PC-3 (cell line): ENCODE measurements at places on chromosomes 16 and 17. TPM values are rescaled to one million over a fixed set of nuclear protein-coding genes. Genes with fewer than 3 reads are reported as not detected.

C16orf92 gene
- not detected in 2 replicates for total RNA-seq

FOXN1 gene
- not detected in 2 replicates for total RNA-seq

TBX21 gene
- total RNA-seq: not detected in 2 replicates

CRHR1 gene
- total RNA-seq: not detected in 2 replicates

FBF1 gene
- 35.3 and 39.2 TPM in 2 replicates for total RNA-seq

CSNK2A2 gene
- 14.2 and 17.7 TPM in 2 replicates for total RNA-seq

CMTM3 gene
- total RNA-seq: 6.4 and 9.5 TPM in 2 replicates

- peaks cover 5% of the 10 kb centered on the region; the same call in 1 of the 2 replicates for H3K4me1 ChIP-seq
- H3K27me3 ChIP-seq: no peaks in the 10 kb centered on the region
- no peak within 1 kb of the TSS for H3K27ac ChIP-seq
- no peak within 1 kb of the TSS for H3K4me3 ChIP-seq
Measured at GRCh38 chr16:75495076-75495674, at the start of gene CHST6. Gene CHST6 (minus strand): TSS chr16:75495441. CDS start chr16:75479828, 15,613 bp downstream.

DNA sequence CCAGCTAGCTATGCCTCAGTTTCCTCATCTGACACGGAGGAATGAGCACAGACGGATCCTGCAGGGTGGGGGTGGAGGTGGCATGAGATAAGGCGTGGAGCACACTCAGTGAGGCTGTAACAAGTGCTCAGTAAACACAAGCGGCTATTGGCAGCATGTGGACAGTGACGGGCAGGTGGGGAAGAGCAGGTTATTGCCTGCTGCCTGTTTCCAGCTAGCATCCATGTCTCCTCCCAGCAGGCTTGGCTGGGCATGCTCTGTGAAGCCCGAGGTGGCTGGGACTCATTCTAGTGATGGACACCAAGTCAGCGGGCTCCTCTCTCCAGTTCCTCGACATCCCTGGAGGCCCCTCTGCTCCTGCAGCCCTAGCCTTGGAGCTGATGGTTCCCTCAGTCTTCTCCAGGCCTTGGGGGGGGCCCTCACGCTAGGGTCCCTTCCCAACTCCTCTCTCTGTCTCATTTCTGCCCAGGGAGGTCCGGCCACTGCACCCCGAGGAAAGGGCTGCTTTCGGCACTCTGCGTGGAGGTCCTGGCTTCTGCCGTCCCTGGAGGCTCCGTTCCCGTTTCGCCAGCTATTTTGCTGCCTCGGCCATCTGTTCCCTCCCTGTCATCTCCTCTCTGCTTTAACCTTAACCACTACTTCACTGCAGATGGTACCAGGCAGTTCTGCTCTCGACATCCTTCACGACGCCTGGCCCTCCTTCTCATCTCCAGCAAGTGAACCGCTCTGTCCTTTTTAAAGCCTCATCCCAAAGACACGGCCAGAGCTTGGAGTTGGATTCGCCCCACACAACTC, 6.2 kb downstream of the RTN4RL1 start:
- no peaks in the 10 kb centered on the region for H3K4me1 ChIP-seq
- H3K4me3 ChIP-seq: no peak overlapping the region
- no peak for DNase-seq
- no peaks in the 10 kb centered on the region for H3K27me3 ChIP-seq
- no peak overlapping the region for H3K27ac ChIP-seq
- no peaks in the 10 kb centered on the region for H3K36me3 ChIP-seq

DNA sequence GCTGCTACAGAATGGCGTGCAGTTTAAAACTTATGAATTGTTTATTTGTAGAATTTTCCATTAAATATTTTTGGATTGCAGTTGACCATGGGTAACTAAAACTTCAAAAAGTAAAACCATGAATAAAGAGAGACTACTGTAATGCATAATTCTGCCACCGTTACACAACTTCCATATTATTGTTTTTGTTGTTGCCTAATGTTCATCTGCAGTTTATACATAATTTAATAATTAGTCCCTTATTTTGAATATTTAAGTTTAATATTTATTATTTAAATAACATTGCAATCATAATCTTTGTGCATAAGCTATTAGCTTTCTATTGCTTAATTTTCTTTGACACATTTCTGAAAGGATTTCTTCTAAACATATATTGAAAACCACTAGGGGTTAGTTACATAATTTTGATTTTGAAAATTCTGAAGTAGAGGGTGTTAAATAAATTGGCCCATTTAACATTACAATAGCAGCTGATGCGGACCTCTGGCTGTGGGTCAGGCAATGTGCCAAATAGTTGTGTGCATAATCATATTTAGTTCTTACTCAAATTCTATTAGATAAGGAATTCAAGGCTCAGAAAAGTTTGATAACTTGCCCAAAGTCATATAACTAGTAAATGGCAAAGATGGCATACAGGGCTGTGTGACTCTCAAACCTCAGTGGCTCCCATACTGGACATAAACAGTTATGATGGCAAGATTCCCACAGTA, 31.1 kb downstream of the PPM1E start:
- no peaks in the 10 kb centered on the region for H3K36me3 ChIP-seq
- no peak overlapping the region for H3K4me3 ChIP-seq
- DNase-seq: peak; percentile 56
- H3K27ac ChIP-seq: no peak overlapping the region

DNA sequence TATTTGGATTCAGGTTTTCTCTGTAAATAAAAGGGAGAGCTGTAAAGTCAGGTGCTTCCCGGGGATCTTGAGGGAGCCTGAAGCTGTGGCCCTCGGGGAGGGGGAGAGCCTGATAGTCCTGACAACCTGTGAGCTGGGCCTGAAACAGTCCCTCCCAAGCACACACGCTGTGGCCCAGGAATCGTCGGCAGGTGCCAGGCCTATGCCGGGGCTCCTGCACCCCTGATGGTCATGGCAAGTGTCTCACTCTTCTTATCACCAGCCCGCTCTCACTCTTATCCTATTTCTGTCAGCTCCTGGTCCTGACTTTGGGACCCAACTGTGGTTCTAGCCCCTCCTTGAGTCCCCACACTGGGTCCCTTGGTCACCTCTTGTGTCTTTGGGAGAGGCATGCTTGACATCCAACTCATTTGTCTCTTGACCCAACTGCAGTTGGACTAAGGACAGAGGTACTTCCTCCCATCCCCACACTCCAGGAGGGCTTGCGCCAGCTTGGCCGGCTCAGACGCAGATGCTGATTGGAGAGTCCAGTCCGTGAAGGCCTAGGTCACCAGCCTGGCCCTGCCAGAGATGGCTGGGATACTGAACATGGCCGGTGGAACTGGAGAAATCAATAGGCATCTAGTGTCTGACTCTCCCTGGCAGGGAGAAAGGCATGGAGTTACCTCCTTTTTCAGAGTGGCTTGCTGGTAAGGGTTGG, 170.5 kb upstream of the WSCD1 start:
- no peak overlapping the region for H3K4me3 ChIP-seq
- DNase-seq: no peak
- H3K36me3 ChIP-seq: no peaks in the 10 kb centered on the region
- no peaks in the 10 kb centered on the region for H3K27me3 ChIP-seq

DNA sequence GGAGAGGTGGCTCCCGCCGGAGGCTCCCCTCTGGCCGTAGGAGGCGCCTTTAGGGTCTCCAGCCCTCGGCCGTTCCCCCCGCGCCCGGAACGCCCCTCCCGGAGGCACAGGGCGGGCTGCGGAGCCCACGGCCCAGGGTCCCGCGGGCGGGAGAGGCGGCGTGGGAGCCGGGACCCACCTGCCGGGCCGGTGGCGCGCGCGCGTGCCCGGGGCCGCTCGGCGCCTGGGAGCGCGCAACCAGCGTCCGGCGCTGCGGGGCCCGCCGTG, at the start of gene MIF4GD:
TSS of gene MIF4GD (minus strand) at position 266 of the 267 bp plus-strand sequence. CDS start 1,036 bp downstream, outside the sequence.
- H3K4me3 ChIP-seq: peak within 1 kb of the TSS; percentile 97
- peaks cover 20% of the 10 kb centered on the region for H3K4me1 ChIP-seq
- no peak for DNase-seq
- H3K36me3 ChIP-seq: peaks cover 11% of the 10 kb centered on the region
- H3K27me3 ChIP-seq: no peaks in the 10 kb centered on the region
- H3K27ac ChIP-seq: peak within 1 kb of the TSS; percentile 43

GRCh38 chr16:23149267-23149992, at the start of gene USP31:
Gene USP31 (minus strand): TSS chr16:23149452. CDS start chr16:23149270, 182 bp downstream.
- peak within 1 kb of the TSS; percentile 83 for H3K4me3 ChIP-seq
- H3K36me3 ChIP-seq: no peaks in the 10 kb centered on the region

GRCh38 chr16:85592700-85593493, 20.2 kb upstream of the GSE1 start:
- no peaks in the 10 kb centered on the region for H3K27me3 ChIP-seq
- H3K27ac ChIP-seq: no peak overlapping the region
- H3K4me1 ChIP-seq: no peaks in the 10 kb centered on the region
- no peak overlapping the region for H3K4me3 ChIP-seq
- no peaks in the 10 kb centered on the region for H3K36me3 ChIP-seq

GRCh38 chr17:12789481-12790248, at the start of gene ARHGAP44:
Gene ARHGAP44 (plus strand): TSS chr17:12789498. CDS start chr17:12789839, 341 bp downstream.
- no peak for DNase-seq
- no peak within 1 kb of the TSS for H3K27ac ChIP-seq
- H3K27me3 ChIP-seq: peaks cover 31% of the 10 kb centered on the region
- no peaks in the 10 kb centered on the region for H3K4me1 ChIP-seq
- peak within 1 kb of the TSS; percentile 60 for H3K4me3 ChIP-seq

DNA sequence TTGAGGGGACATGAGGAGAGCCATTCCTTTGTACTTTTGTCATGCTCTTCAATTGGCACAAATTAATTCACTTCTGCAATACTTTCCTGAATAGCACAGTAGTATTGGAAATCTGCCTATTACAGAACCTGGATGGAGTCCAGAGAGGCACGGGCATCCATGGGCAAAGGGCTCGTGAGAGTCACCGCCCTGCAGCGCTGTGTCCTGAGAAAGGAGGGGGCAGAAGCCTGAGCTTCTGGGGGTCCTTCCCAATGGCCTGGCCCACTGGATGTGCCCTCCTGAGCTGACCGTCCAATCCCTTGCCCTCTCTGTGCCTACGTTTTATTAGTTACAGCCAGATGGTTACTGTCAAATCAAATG, 3.5 kb downstream of the G6PC1 start:
- H3K4me1 ChIP-seq: peaks cover 1% of the 10 kb centered on the region
- H3K27me3 ChIP-seq: no peaks in the 10 kb centered on the region
- H3K4me3 ChIP-seq: no peak overlapping the region
- no peak overlapping the region for H3K27ac ChIP-seq

- peaks cover 8% of the 10 kb centered on the region for H3K4me1 ChIP-seq
- H3K27ac ChIP-seq: peak overlapping the region; percentile 22; the same call in 1 of the 2 replicates
- peak; percentile 46 for DNase-seq
- H3K4me3 ChIP-seq: no peak overlapping the region
- H3K27me3 ChIP-seq: no peaks in the 10 kb centered on the region
- peaks cover 36% of the 10 kb centered on the region for H3K36me3 ChIP-seq
Measured at GRCh38 chr17:42845918-42846593, 1.7 kb downstream of the AOC2 start.

DNA sequence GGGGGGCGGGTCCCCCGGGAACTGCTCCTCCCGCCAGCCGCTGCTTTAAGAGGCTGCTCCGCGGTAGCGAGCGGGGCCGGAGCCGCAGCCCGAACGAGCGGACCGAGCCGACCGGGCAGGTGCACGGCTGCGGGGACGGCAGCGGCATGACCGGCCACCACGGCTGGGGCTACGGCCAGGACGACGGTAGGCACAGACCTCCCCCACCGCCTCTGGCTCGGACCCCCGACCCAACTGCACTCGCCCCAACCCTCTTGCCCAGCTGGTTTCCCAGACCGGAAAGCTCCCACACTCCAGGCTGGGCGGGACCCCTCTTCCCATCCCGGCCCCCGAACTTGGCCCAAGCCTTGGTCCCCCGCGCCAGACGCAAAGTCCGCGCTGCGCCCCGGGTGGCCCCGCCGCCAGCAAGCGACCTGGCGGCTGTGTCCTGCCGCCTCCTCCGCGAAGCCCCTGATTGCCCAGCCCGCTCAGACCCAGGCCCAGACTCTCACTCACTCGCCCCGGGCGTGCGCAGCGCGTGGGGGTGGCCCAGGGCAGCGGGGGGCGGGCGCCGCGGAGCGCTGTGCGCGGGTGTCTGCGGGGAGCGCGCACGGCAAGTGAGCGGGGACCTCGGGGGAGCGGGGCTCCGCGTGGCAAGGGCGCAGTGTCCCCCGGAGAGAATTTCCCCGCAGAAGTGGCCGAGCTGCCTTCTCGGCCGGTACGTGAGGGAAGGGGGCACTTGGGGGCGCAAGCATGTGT, at the start of gene CA7:
TSS of gene CA7 (plus strand) at position 73 of the 738 bp plus-strand sequence. CDS start at position 147, 74 bp downstream.
- H3K36me3 ChIP-seq: no peaks in the 10 kb centered on the region
- H3K27me3 ChIP-seq: peaks cover 18% of the 10 kb centered on the region
- peak within 1 kb of the TSS; percentile 62 for H3K4me3 ChIP-seq
- no peak within 1 kb of the TSS for H3K27ac ChIP-seq
- no peak for DNase-seq

- no peak overlapping the region for H3K27ac ChIP-seq
- no peaks in the 10 kb centered on the region for H3K36me3 ChIP-seq
- H3K4me1 ChIP-seq: no peaks in the 10 kb centered on the region
- DNase-seq: no peak
Measured at GRCh38 chr16:84630009-84630408, 12.1 kb upstream of the COTL1 start.

DNA sequence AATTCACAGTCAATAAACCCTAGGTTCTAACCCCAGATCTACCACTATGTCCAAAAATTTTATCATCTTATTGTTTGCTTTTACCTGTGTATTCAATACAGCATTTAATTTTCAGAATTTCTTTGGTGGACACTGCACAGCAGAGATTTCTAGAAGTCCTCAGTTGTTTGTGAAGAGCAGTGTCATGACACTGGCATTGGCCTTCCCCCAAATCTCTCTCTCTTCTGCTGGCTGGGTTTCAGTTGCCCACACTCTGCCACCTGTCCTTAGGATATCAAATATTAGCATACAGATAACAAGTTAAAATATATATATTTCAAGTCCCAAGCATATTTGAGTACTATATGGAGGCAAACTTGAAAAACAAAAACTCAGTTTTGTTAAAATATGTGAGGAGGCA, 2.0 kb upstream of the THUMPD1 start:
- H3K27ac ChIP-seq: no peak overlapping the region
- DNase-seq: no peak
- H3K4me1 ChIP-seq: peaks cover 9% of the 10 kb centered on the region
- no peaks in the 10 kb centered on the region for H3K27me3 ChIP-seq
- peaks cover 4% of the 10 kb centered on the region; the same call in 1 of the 2 replicates for H3K36me3 ChIP-seq
